ENCODE measurements at places on chromosomes 7 and 10.

DNA sequence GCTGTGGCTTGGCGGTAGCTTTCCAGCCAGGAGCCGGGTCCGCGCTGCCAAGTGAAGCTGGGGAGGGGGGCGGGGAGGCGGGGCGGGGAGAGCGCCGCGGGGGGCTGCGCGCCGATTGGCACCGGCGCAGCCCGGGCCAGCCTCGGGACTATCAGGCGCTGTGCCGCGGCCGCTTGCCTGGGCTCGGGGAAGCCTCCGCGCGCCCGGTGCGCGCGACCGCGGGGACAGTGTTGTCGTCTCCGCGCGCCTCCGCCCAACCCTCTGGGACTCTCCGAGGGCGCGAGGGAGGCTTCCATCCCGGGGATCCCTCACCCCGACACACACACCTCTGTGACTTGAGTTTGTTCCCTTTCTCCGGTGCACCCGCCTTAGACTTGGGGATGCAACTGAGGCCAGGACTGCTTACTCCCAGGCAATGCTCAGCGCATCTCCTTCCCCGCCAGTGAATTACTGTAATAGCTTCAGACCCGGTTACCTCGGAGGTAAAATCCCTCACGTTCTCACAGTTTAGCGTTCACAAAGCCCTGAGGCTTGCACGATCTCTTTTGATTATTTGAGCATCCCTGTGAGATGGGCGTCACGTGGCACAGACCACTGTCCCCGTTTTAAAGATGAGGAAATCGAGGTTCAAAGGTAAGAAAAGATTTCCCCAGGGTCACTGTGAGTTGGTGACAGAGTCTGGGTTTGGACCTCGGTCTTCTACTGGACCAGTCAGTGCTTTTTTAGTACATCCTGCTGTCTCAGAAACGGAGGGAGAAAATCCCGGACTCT is at the start of gene NKX1-2:
TSS of gene NKX1-2 (minus strand) at position 24 of the 771 bp plus-strand sequence. CDS start 92 bp downstream, outside the sequence.
- no peak for DNase-seq

DNA sequence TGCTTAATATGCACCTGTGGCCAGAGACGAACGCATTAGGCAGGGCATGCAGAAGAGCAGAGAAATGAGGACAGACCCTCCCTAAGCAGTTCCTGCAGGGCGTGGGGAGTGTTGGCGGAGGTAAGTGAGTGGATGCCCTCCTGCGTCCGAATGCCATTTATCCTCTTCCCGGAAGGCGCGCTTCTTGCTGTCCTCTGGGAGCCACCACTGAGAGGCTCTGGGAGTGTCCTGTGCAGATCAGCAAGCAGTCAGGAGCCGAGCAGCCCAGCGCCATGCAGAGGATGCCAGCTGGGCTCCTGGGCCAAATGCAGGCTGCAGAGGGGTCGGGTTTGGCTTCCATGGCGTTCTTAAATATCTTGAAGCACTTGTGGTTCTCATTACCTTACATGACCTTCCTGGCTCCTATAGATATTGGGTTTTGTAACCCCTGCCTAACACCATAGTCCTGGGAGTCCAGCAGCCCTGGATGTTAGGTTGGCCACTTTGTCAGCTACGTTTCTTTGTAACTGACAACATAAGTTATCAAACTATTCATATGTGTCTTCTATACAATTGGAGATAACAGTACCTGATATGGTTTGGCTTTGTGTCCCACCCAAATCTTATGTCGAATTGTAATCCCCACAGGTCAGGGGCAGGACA is 30.0 kb upstream of the SLIT1 start:
- DNase-seq: no peak

DNA sequence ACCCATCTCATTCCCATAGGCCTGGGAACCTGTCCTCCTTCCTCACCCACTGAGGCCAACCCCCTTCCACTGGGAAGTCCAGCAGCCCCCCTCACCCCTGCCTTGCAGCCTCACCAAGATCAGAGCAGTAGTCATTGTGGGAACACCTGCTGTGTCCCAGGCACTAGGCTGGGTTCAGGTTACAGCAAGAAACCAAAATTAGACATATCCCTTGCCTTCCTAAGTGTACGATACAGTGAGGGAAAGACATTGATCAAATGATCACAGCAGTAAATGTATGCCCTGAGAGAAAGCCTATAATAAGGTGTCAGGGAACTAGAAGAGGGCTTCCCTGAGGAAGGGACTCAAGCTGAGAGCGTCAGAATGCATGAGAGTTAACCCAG is 17.0 kb upstream of the C10orf105 start:
- DNase-seq: no peak

DNA sequence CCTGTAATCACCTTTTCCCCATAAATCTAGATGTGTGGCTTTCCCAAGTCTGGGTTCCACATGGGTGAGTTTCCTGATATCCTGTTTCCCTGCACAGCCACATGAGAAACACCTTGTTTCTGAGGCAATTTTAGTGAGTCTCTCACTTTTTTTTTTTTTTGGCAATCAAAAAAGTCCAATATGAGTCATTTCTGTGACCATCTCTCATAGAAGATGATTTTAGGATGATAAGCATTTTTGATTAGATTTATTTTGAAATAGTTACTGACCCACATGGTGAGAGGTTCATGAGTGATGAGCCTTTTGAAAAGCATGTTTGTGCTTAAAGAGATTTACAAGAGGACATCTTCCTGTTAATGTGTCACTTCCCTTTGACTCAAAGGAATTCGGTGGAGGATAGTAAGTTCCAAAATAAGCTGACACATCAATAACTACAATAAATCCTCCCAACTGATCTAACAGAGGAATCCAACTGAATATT is 464.0 kb downstream of the INHBA start:
- DNase-seq: no peak

GRCh38 chr10:79193694-79194382 is 125.1 kb downstream of the ZMIZ1 start:
- DNase-seq: no peak

GRCh38 chr10:10368951-10369576 is 648.6 kb upstream of the CELF2 start:
- no peak for DNase-seq

- no peak for DNase-seq
Measured at GRCh38 chr7:157793973-157794745, 457.4 kb downstream of the DNAJB6 start.

GRCh38 chr7:122515404-122515803 is 183.5 kb downstream of the RNF133 start:
- no peak for DNase-seq

DNA sequence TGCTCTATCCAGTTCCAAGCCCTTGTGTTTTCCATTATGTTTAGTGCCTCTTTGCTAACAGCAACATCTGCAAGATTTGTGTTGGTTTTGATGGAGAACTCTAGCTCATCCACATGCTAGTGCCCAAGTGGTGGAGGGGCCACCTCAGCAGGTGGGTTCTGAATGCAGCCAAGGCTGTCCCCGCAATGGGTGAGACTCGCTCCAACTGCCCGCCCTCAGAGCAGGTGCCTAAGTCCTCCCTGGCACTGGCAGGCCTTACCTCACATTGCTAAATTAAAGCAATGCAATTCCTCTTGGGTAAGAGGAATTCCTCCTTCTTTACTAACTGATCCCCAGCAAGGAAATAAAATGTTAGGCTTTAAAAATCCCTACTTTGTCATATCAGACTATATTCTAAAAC is 146.8 kb downstream of the ADCY1 start:
- no peak for DNase-seq

DNA sequence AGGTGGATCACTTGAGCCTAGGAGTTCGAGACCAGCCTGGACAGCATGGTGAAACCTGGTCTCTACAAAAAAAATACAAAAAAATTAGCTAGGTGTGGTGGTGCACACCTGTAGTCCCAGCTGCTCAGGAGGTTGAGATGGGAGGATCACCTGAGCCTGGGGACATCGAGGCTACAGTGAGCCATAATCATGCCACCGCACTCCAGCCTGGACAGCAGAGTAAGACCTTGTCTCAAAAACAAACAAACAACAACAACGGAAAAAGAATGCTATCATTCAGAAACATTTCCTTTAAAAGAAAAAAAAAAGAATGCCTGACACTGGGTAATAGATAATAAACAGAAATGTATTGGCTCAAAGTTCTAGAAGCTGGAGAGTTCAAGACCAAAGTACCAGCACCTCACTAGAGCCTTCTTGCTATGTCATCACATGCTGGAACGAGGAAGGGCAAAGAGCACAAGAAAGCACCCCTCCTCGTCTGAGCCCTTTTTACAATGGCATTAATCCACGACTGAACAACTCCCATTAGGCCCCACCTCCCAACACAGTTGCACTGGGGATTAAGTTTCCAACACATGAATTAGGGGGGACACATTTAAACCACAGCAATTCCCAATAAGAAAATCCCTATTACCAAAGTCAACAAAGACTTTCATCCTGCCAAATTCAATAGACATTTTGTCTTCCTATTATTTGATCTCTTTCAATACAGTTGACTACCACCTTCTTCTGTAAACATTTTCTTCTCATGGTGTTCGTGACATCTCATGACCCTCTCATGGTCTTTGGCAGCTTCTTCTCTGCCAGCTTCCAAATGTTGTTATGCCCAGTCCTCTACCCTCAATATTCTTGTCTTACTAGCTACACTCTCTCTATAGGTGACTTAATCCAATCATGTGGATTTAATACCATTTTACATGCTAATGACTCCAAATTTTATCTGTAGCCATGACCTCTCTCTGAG is 20.0 kb downstream of the AKR1D1 start:
- DNase-seq: no peak

DNA sequence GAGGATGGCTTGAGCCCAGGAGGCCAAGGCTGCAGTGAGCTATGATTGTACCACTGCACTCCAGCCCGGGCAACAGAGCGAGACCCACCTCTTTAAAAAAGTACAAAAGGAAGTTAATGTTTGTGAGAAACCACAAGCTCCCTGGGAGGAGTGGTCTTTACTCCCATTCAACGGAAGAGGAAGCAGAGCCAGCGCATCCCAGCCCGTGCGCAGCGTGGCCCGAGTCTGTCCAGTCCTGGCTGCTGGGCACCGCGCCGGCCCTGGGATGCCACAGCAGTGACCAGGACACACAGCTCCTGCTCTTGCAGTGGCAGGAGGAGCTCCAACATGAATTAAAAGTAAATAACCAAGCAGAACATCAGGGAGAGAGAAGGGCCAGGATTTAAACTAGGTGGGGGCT is 68.4 kb downstream of the ELFN1 start:
- DNase-seq: no peak

DNA sequence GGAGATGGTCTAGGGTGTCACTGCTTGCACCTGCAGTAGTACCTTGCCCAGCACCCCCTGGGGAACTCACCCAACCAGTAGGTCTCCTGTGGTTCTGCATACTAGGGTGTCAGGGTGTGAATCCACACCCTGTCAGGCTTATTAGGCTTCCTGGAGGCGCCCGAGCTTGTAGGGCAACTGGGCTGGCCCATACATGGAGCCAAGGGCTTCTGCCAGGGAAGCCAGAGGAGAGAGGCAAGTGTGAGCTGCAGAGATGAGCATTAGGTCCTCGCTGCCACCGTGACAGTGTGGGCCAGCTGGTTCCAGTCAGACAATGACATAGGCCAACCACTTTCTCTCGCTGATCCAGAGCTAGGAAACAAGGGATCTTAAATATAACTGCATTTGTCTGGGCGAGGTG is 11.2 kb downstream of the MXI1 start:
- no peak for DNase-seq

DNA sequence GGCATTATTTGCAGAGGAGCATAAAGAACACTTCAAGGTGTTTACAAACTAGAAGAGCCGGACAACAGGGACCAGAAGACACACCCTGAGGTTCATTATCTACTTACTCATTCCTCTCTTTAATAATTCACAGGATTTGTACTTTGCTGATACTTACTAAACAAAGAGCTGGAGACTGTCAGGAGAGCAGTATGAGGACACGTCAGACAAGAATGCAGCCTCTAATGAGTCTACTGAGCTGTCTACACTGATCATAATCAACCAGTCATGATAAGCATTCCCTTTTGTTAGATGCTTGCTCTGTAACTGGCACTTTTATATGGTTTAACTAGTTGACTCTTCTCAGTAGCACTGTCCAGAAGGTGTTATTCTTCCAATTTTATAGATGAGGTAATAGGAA is 243.3 kb upstream of the CDC14C start:
- DNase-seq: no peak

DNA sequence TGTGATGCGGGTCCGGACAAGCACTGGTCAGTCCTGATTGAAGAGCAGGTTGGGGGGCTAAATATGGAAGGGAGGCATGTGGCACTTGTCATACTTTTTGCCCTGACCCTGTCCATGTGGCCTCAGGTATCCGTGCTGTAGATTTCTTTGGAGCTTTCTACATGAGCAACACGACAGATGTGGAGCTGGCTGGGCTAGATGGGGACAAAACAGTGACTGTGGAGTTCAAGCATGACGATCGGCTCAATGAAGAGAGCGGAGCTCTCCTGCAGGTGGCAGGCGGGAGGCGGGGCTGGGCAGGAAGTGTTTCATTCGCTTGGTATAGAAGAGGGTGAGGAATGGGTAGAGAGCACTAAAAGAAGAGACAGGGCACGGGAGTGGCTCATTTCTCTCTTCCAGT is 13.0 kb upstream of the CHCHD1 start:
- peak; percentile 43 for DNase-seq

DNA sequence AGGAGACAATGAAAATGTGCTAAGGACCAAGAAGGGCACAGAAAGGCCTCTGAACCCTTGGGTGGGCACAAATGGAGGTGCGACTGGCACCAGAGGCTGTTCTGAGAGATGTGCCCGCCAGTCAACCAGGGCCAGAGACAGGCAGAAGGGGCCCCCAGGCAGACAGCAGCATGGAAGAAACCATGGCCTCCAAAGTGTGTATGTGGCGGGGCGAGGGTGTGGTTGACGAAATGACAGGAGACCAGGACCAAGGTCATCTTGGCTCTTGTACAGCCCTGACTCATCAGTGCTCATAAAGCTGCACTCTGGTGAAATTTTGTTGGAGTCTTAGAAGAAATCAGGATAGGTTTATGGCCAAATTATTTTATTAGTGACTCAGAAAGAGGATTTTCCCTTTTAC is 4.0 kb upstream of the MRPS24 start:
- DNase-seq: no peak

GRCh38 chr10:88657901-88658300 is 6.3 kb upstream of the LIPF start:
- DNase-seq: no peak

GRCh38 chr7:137592232-137592896 is 248.8 kb upstream of the PTN start:
- DNase-seq: no peak

- no peak for DNase-seq
Measured at GRCh38 chr10:95531058-95531809, 29.9 kb downstream of the SORBS1 start.

All from stimulated activated CD8-positive, alpha-beta memory T cell treated with anti-CD3 and anti-CD28 coated beads, Interleukin-4, amount 100 ng/mL, for 1 hour (primary cell).